ENCODE measurements at places on chromosomes 2 and 18.

GRCh38 chr2:68412127-68412819 lies 47.2 kb downstream of the PLEK start:
- no peak for DNase-seq

- no peak for DNase-seq
These were observed 337.2 kb downstream of the NBAS start for GRCh38 chr2:15223887-15224286.

GRCh38 chr2:207423886-207424285 lies 105.9 kb upstream of the CREB1 start:
- no peak for DNase-seq

DNA sequence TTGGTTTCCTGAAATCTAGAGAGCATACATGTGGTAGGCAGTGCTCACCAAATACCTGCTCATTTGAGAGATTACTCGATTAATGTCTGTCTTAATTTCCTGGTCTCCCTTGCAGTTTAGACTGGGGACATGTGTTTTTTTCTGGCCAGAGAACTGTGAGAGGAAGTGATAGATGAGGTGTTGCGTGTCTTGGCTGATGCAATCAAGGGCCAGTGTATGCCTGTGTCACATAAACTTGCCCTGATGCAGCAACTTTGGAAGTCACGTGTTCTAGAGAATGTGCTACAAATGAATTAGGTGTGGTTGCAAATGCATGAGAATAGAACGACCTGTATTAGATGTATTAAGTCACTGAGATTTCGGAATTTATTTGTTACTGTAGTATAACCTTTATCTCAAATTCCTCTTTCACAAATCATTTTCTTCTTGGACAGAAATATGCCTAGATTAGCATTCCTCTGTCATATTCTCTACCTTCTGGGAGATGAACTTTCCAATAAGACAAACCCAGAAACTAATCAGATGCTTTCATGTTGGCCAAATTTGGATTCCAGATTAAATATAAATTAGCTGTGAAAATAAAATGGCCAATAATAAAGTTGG lies 9.9 kb upstream of the IL1A start:
- DNase-seq = no peak

- no peak for DNase-seq
These were observed 475.8 kb downstream of the ZNF804A start for GRCh38 chr2:185074156-185074555.

DNA sequence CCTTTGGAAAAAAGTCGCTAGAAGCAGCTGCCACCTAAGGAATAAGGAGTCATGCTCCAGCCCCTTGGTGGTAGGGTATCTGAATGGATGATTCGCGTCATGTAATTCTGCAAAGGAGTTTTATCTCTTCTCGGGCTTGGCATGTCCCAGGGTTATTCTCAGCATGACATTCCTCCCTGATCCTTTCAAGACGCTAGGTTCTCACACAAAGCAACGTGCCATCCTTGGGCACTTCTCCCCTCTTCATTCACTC lies 355.6 kb downstream of the MYCN start:
- no peak for DNase-seq

DNA sequence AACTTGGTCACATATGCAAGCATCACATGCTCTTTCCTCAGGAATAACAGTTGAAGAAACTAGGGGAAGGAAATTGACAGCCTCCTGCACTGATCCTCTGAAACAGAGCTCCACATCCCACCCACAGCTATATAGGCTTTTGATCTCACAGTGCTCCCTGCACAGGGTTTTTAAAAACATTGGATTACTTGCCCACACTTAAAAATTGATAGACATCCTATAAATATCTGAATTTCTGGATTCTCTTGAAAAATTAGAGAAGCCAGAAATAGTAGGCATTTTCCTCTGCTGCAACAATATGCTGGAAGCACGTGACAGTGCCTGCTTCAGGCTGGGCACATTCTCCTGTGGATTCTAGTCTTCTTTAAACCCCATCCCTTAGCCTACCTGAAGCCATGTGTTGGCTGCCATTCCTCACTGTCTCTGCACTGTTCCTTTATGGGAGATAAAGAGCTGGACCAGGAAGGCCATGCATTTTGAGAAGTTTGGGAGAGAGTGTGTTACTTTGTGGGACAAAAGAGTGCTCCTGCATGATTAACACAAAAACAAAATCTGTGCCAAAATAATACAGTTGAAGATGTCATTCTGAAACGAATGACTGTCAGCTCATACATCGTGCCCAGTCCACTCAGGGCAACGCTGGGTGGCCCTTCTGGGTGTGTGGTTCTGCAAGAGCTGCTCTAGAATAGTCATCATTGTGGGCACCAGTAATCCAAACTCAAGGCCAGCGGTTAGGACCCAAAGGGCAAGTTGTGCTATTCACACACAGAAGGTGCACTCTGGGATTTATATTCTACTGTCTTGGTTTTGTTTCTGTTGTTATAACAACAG lies 59.8 kb downstream of the GYPC start:
- DNase-seq = no peak
